ENCODE measurements at places on chromosomes 12 and 14.

DNA sequence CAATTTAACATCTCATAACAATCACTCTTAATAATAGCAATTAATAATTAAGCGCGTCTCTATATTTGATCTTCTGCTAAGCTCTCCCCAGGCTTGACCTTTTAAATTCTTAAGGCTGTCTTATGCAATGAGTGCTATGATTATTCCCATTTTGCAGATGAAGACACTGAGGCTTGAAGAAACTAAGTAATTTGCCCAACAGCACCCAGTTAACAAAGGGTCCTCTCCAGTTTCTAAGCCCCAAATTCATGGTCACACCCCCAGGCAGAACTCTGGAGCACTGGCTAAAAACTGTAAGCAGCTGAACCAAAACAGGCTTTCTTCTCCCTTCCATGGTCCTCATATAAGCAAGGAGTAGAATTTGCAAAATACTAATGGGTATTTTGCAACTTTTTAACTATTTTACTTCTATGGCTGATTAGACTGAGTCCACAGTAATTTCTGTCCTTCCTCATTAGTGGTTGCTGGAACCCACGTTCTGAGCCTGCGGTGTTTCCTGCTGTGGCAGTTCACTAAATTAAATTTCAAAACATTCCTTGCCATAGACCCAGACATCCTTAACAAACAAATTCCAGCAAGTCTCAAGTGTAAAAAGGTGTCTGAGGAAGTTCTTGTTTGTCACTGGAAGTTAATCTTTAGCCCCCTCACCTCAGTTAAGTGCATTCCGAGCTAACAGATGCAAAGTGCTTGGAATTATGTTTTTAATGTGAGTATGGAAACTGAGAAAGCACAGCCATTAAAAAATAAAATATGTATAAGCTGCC, 76.5 kb downstream of the TMEM132D start:
- no peak for DNase-seq

- DNase-seq, result no peak
Measured at GRCh38 chr14:27995691-27996090, 770.9 kb upstream of the FOXG1 start.

DNA sequence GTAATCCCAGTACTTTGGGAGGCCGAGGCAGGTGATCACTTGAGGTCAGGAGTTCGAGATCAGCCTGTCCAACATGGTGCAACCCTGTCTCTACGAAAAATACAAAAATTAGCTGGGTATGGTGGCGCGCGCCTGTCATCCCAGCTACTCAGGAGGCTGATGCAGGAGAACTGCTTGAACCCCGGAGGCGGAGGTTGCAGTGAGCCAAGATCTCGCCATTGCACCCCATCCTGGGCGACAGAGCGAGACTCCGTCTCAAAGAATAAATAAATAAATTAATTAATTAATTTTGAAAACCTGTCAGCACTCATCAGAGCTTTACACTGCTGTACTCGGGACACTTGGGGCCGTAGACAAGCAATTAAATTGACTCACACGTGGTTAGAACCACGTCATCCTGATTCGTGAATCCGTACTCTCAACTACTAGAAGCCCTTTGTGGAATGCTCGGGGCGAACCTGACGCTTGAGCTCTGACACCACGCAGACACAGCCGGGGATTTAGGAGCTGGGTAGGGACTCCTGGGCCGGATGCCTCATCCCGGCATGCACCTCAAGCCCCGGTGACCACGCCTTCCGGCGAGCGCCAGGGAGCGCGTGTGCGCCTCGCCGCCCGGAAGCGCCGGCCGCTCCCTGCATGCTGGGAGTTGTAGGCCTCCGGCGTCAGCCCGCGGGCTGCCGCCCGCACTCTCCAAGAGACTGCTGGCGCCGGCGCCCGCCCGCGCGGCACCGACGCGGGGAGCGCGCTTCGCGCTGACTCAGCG, at the start of gene XPOT:
Gene XPOT, plus strand, starts transcription at position 686 of the 763 bp plus-strand sequence. CDS start 5,644 bp downstream, outside the sequence.
- DNase-seq, result peak; percentile 97

DNA sequence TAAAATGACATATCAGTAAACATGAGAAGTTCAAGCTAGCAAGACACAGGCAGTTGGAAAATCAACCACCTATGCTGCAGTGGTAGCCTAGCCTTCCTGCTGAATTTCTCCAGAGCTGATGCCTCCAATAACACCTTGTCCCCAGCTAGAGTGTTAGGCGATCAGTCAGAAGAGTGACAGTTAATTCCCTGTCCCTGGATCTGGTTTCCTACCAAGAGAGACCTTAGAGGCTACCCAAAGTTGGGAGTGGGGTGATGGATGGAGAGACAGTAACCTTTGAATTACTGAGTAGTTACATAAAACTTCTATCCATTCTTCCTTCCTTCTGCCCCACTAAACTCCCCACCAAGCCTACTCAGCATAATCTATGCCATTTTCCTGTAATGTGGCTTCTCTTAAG, 1.9 kb upstream of the ANO2 start:
- DNase-seq, result no peak

- peak; percentile 3 for DNase-seq
Measured at GRCh38 chr12:34033628-34034296, 11.5 kb downstream of the ALG10 start.

DNA sequence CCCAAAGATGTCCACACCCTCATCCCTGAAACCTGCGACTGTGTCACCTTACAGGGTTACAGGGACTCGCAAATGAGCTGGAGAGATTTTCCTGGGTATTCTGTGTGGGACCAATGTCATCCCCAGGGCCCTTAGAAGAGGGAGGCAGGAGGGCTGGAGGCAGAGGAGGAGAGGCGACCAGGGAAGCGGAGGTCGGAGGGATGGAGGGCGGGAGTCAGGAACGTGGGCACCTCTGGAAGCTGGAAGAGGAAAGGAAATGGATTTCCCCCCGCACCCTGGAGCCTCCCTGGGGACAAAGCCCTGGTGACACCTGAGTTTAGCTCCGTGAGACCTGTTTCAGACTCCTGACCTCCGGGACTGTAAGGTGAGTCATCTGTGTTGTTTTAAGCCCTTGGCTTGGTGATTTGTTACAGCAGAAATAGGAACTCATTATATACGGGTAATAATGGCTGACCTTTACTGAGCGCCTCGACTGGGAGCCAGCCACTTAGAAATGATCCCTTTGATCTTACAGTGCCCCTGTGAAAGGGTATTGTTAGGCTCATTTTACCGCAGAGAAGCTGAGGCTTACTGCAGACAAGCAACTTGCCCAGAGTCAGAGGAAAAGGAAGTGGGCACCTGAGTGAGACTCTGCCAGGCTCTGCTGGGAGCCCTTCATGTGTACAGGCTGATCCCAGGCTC, 29.3 kb upstream of the FZD10 start:
- DNase-seq, result no peak

DNA sequence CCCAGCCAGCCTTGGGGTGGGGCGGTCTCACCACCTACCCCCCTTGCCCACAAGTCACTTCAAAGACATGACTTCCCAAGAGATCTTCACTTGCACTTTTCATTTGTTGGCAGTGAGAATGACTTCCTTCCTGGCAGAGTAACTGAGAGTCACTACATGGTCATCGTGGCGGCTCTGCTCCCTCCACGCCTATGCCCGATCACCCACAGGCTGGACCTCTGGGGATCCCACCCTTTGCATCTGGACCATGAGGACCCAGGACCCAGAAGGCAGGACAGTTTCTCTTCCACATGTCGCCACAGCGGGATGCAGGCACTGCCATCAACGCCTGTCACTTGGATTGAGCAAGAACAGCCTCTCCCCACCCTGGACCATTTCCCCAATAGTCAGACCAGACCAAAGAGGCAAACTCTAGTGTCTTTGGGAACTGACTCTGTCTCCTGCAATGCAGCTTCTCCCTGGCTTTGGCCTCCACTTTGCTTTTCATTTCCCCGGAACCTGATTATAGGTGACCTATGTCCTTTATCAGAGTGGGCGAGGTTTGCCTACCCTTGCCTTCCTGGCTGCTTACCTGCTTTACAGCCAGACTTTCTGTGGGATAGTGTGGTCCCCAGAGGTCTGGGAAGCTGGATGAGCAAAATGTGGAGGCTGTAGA, 3.6 kb downstream of the VDR start:
- DNase-seq, result no peak

DNA sequence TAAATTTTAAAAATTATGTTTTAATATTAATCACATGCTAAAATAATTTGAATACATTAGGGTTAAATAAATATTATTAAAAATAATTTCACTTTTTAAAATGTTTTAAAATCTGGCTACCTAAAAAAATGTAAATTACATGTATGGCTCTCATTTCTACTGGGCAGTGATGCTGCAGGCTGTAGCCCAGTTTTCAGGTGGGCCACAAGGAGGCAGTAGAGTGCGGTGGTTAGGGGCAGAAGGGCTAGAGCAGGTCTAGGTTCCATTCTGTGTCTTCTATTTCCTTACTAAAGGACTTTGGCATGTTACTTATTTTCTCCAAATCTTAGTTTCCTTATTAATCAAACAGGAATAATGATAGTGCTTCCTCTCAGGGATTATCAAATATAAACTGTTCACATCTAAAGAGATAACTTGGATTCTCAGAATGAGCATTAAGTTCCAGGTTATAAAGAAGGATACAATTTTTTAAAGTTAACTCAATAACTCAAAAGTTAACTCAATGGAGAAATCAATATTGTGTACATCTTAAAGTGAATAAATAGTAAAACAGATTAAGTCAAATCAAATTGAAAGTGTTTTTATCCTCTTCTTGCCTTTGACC, 54.9 kb upstream of the OVCH1 start:
- DNase-seq, result peak; percentile 48

GRCh38 chr14:54774824-54775223, 127.8 kb downstream of the GCH1 start:
- DNase-seq, result no peak

- DNase-seq, result no peak
Measured at GRCh38 chr14:35403114-35403602, 1.4 kb downstream of the NFKBIA start.

DNA sequence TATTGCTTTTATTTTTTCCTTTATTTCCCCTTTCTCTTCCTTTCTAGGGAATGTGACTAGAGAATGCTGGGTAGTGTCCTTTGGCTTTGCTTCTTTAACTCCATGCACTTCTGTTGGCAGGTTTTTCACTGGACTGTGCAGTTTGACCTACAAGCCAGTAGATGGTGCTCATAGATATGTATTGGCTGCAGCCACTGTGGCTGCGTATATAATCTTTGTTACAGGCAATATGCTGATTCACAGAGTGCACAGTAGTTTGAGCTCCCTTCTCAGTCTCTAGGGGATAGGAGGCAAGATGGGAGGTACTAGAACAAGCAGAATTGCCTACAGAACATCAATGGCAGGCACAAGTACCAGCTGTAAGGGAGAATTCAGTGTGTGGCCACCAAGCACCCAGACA, 503.5 kb downstream of the LRFN5 start:
- peak; percentile 13 for DNase-seq

GRCh38 chr14:61560323-61560722, 135.0 kb upstream of the HIF1A start:
- DNase-seq, result no peak

DNA sequence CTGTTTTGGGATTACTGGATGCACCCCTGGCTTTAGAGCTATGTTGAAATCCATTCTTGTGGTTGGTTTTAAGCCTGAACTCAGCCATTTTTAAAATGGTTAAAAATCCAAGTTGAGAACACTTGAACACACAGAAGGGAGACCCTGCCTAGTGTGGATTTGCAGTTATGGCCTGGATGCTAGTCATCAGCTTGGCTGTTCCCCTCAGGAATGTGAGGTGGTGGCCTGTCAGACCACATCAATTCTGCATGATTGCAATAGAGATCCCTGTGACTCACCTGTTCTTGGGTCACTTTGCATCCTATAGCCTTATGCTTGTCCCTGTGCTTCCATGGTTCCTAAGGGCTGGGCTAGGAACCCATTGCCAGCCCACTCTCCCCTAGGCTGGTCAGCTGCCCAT, 454.1 kb downstream of the ATP23 start:
- DNase-seq, result no peak

- DNase-seq, result no peak
Measured at GRCh38 chr14:54355698-54356097, 41.1 kb upstream of the CDKN3 start.

GRCh38 chr14:41597647-41598046, 9.0 kb upstream of the LRFN5 start:
- DNase-seq, result no peak

GRCh38 chr12:90295858-90296257, 587.2 kb upstream of the ATP2B1 start:
- no peak for DNase-seq

DNA sequence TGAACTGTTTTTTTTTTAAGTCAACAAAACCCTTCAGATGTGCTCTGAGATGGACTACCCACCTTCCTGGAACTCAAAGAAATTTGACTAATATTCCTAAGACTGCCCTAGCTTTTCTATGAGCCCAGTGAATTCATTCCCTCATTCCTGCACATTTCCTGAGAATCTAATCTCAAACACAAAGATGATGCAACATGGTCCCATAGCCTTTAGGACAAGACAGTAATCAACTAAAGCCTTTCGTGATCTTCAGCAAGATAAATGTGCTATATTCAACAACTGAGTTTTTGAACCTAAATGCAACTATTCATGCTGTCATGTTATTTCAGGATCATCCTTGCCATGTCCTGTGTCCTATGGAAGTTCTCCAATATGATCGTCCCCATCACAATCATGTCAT, 5.0 kb downstream of the SETD3 start:
- DNase-seq, result no peak

- peak; percentile 70 for DNase-seq
Measured at GRCh38 chr14:24058260-24058950, 6.6 kb downstream of the CARMIL3 start.

DNA sequence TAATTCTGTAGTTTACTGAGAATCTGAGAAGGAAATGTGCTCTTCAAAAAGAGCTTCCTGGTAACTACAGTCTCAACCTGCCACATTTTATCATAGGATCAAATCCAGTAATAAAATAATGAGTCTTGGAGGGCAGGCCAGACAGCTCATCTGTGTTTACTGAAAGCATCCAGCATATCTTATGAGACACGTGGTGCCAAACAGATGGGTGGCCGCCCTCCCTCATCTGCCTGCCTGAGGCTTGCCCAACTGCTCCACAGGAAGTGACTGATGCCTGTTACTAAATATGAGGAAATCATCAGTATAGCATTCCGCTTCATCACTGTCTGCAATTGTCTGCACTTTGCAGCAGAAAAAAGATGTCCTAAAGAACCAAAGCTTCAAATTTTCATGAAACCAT, 13.5 kb downstream of the DHRS7 start:
- no peak for DNase-seq

DNA sequence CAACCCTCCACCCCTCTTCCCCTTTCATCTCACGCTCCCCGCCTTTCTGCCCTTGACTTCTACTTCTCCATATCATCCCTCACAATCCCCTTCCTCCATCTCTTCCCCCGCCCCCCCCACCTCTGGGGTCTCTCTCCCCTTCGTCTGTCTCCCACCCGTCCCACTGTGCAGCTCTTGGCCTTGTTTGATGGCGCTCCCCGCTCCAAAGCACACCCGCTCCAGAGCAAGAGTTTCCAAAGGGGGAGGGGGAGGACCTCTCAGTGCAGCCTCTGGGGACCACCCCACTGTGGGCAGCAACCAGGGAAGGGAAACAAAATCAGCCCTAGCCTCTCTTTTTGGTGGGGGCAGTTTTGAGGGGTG, 774 bp downstream of the CHGA start:
- no peak for DNase-seq

Data from GM10248 (cell line).